Body of pancreas (tissue), 4 donors: ENCODE measurements at places on chromosomes 5 and 9.
A peak's percentile ranks its signal among the peaks of the same experiment; 100 is the strongest.

GRCh38 chr9:115944166-115944948 is 209.2 kb upstream of the PAPPA start:
- peak; percentile 55 for DNase-seq

- DNase-seq, result no peak
Measured at GRCh38 chr9:116405321-116405720, 251.7 kb downstream of the PAPPA start.

GRCh38 chr5:54820346-54821134 is 164.9 kb downstream of the ESM1 start:
- no peak for DNase-seq

- no peak for DNase-seq
Measured at GRCh38 chr5:91158011-91158410, 225.1 kb downstream of the ARRDC3 start.

- no peak for DNase-seq
Measured at GRCh38 chr5:173839117-173839713, 48.9 kb upstream of the CPEB4 start.

DNA sequence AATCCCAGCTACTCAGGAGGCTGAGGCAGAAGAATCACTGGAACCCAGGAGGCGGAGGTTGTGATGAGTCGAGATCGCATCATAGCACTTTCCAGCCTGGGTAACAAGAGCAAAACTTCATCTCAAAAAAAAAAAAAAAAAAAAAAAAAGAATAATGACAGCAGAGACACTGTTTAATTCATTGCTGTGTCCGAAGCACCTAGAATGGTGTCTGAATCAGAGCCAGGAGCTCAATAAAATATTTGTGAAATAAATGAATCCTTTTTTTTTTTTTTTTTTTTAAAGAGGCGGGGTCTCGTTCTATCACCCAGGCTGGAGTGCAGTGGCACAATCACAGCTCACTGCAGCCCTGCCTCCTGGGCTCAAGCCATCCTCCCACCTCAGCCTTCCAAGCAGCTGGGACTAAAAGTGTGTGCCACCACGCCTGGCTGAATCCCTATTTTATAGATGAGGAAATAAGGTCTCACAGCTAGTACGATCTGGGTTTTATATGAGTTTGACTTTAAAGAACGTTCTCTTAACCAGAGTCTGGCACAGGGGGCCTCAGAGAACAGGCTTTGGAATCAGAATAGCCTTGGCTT is 47.8 kb downstream of the THOC3 start:
- DNase-seq, result no peak

DNA sequence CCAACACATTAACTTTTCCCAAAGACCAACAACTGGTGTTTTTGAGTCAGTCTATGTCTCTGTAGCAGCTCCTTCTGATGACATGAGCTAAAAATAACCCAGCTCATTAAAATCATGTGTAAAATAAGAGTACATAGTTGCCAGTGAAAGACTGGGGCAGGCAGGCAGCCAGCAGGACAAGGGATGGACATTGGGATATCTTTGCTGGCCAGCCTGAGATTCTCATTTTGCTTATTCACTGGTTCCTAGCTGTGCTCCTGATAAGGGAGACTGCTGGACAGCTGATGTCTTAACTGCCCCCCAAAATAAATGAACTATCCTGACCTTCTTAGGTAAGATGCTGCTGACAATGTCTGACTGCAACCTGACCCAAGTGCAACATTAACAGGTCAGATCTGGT is 33.9 kb downstream of the EPB41L4B start:
- no peak for DNase-seq

GRCh38 chr5:14741801-14742440 is 77.4 kb downstream of the OTULIN start:
- no peak for DNase-seq
